ENCODE measurements at places on chromosomes 13 and 19.
A peak's percentile ranks its signal among the peaks of the same experiment; 100 is the strongest.

DNA sequence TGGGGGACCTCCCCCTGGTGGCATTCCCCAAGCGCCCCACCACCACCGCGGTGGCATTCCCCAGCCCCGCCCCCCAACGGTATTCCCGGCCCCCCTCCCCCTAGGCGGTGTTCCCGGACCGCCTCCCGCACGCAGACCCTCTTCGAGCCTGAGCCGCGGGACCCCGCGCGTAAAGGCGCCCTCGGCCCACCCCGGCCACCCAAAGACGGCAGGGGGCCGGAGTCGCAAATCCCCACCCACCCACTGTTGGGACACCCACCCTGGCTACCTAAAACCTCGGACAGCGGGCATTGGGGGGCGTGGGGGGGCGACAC lies 22.4 kb downstream of the OLFM2 start:
- no peak for DNase-seq

GRCh38 chr13:33610438-33611120 lies 207.4 kb upstream of the RFC3 start:
- peak; percentile 83 for DNase-seq

GRCh38 chr13:98775844-98776598 lies 23.5 kb upstream of the SLC15A1 start:
- peak; percentile 6 for DNase-seq

GRCh38 chr19:55676889-55677505 lies 2.0 kb downstream of the EPN1 start:
- DNase-seq = no peak

GRCh38 chr13:29706923-29707322 lies 111.4 kb upstream of the SLC7A1 start:
- DNase-seq = no peak

- no peak for DNase-seq
These were observed 5.3 kb upstream of the GPR183 start for GRCh38 chr13:99312493-99312883.

DNA sequence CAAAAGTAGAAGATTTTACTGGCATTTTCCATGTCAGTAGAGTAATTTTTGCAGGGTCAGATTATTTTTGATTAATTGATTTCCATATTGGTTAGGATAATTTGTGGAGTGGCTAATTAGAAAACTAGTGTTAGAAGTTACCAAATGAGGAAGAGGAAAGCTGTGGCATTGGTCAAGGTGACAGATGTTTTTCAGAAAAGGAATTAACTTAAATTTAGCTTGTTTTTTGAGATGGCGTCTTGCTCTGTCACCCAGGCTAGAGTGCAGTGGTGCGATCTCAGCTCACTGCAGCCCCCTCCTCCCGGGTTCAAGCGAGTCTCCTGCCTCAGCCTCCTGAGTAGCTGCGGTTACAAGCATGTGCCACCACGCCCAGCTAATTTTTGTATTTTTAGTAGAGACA lies 28.8 kb downstream of the LSM14A start:
- DNase-seq = no peak

- DNase-seq = peak; percentile 81
These were observed at the start of gene USF2 for GRCh38 chr19:35268536-35269437. Gene USF2, plus strand, starts transcription at chr19:35268962. Its CDS starts 140 bp downstream, at chr19:35269102.
